Kidney (tissue), 22 donors: ENCODE measurements at places on chromosomes 13 and 19. TPM values are rescaled to one million over a fixed set of nuclear protein-coding genes. Genes with fewer than 3 reads are reported as not detected.
A peak's percentile ranks its signal among the peaks of the same experiment; 100 is the strongest.

MYH14 gene
- 81.4 TPM for total RNA-seq

CEACAM7 gene
- 0.16 TPM for total RNA-seq

WTIP gene
- total RNA-seq, result 22.3 TPM

ZNF626 gene
- 20.6 TPM for total RNA-seq

PDX1 gene
- total RNA-seq, result not detected

DCLK1 gene
- total RNA-seq, result 8.3 TPM

- no peak overlapping the region for H3K4me3 ChIP-seq
- DNase-seq, result no peak
- peaks cover 8% of the 10 kb centered on the region for H3K4me1 ChIP-seq
- H3K27ac ChIP-seq, result no peak overlapping the region
- H3K27me3 ChIP-seq, result no peaks in the 10 kb centered on the region
Measured at GRCh38 chr19:57807541-57807940, 7.2 kb downstream of the ZNF552 start.

DNA sequence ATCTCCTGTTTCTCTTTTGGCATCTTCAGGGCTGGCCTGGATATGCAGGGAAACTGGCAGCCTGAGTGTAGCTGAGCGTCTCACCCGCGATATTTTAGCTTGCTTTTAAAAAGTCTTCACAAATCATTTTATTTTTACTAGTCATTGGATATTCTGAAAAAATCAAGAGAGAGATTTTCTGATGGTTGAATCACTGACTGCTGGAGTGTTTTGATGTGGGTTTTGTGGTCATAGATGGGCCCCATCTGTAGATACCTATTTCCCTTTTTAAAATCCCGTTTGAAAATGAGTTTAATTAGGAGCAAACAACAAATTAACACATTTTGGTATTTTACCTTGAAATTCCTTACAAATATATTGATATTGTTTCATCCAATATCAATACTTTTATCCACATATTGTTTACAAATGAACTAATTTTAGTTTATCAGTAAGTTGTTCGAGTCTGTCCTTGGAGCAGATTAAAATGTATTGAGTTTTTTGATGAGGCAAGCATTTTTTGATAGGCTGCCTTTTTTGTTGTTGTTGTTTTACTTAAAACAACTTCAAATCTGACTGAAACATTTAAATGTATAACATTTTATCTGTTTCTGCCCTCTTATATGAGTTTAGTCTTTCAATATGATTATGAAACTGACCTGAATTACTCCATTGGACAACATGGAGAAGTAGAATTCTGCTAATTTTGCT is 21.5 kb upstream of the OXGR1 start:
- no peaks in the 10 kb centered on the region for H3K4me1 ChIP-seq
- H3K27ac ChIP-seq, result no peak overlapping the region
- DNase-seq, result no peak
- H3K36me3 ChIP-seq, result no peaks in the 10 kb centered on the region
- H3K4me3 ChIP-seq, result no peak overlapping the region
- no peaks in the 10 kb centered on the region for H3K27me3 ChIP-seq

- H3K4me1 ChIP-seq, result no peaks in the 10 kb centered on the region
- DNase-seq, result peak; percentile 87
- H3K27me3 ChIP-seq, result peaks cover 8% of the 10 kb centered on the region
- H3K36me3 ChIP-seq, result no peaks in the 10 kb centered on the region
- H3K27ac ChIP-seq, result no peak overlapping the region
Measured at GRCh38 chr13:57633141-57633949, 1.8 kb downstream of the PCDH17 start.

DNA sequence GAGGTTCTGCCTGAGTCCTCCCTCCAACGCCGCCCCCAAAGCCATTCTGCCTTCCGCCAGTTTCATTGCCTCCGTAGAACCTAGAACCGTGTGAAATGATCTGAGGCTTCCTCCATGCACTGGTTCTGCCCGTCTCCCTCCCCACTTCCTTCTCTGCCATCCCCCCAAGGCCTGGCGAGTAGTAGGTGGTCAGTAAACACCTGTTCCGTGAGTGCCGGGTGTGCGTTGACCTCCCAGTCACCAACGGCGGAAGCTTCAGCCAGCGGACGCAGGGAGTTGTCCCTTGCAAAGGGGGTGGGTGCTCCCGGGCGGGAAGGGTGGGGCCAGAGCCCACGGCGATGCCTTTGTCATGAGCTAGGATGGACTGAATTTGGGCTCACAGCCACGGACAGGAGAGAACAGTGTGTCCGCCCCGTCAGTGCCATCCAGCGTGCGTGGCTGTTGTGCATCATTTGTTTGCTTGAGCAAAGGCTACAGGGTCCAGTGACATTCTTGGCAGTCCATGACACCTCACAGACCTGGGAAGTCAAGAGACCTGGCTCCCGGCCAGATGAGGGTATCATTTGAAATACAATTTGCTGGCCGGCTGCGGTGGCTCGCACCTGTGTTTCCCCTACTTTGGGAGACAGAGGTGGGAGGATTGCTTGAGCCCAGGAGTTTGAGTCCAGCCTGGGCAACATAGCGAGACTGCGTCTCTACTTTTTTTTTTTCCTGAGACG is 43.1 kb downstream of the NFIC start:
- DNase-seq, result no peak
- no peaks in the 10 kb centered on the region for H3K36me3 ChIP-seq
- peaks cover 6% of the 10 kb centered on the region for H3K4me1 ChIP-seq
- peak overlapping the region; percentile 83 for H3K27ac ChIP-seq
- H3K4me3 ChIP-seq, result no peak overlapping the region
- H3K27me3 ChIP-seq, result no peaks in the 10 kb centered on the region

- H3K36me3 ChIP-seq, result no peaks in the 10 kb centered on the region
- H3K27me3 ChIP-seq, result no peaks in the 10 kb centered on the region
- H3K4me1 ChIP-seq, result peaks cover 55% of the 10 kb centered on the region
- DNase-seq, result no peak
- H3K4me3 ChIP-seq, result no peak overlapping the region
- H3K27ac ChIP-seq, result no peak overlapping the region
Measured at GRCh38 chr13:46572752-46573431, 19.9 kb downstream of the LRCH1 start.

GRCh38 chr13:28753208-28753892 is 34.6 kb upstream of the SLC46A3 start:
- no peak overlapping the region for H3K27ac ChIP-seq
- H3K36me3 ChIP-seq, result no peaks in the 10 kb centered on the region
- no peaks in the 10 kb centered on the region for H3K27me3 ChIP-seq
- H3K4me3 ChIP-seq, result no peak overlapping the region

DNA sequence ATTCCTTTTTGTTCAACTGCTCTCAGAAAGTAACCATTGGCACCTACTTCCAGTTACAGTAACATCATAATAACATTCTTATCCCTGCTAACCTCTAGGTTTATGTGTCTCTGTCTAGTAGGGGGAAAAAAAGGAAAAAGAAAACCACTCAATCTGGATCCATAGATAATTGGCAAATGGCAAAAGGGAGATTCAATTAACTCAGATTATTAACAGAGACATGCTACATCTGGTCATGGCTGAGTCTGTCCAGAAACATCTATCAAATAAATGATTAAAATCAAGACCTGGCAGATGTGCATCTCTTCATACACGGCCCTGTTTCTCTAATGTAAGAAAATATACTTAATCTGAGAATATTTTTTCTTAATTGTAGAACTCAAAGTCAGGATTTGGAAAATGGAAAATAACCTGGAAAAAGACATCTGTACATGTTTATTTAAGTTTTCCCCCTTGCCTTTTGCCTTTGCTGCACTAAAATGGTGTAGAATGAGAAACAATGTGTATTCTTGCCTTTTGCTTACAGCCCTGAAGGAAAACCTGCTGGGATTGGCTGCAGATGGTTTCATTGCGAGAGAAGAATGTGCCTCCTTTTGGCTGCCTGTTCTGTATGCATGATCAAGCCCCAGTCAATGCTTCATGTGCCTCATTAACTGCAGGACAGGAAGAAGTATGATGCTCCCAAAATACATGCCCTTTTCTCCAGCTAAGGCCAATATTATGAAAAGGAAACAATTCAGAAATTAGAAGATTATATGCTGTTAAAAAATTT is 921.6 kb upstream of the PCDH20 start:
- no peaks in the 10 kb centered on the region for H3K27me3 ChIP-seq
- DNase-seq, result peak; percentile 56
- no peak overlapping the region for H3K4me3 ChIP-seq
- H3K36me3 ChIP-seq, result no peaks in the 10 kb centered on the region
- no peaks in the 10 kb centered on the region for H3K4me1 ChIP-seq

GRCh38 chr13:50127726-50128291 is 112.6 kb downstream of the KCNRG start:
- peak overlapping the region; percentile 80 for H3K4me3 ChIP-seq
- peaks cover 42% of the 10 kb centered on the region for H3K27me3 ChIP-seq
- no peak overlapping the region for H3K27ac ChIP-seq
- H3K4me1 ChIP-seq, result peaks cover 19% of the 10 kb centered on the region
- DNase-seq, result peak; percentile 74
- no peaks in the 10 kb centered on the region for H3K36me3 ChIP-seq

- H3K27ac ChIP-seq, result peak overlapping the region; percentile 95
Measured at GRCh38 chr19:37507167-37507464, 377 bp downstream of the ZNF793 start.

- H3K27ac ChIP-seq, result no peak overlapping the region
- H3K4me3 ChIP-seq, result no peak overlapping the region
- H3K27me3 ChIP-seq, result peaks cover 26% of the 10 kb centered on the region
Measured at GRCh38 chr19:29529646-29530539, 4.1 kb downstream of the VSTM2B start.

DNA sequence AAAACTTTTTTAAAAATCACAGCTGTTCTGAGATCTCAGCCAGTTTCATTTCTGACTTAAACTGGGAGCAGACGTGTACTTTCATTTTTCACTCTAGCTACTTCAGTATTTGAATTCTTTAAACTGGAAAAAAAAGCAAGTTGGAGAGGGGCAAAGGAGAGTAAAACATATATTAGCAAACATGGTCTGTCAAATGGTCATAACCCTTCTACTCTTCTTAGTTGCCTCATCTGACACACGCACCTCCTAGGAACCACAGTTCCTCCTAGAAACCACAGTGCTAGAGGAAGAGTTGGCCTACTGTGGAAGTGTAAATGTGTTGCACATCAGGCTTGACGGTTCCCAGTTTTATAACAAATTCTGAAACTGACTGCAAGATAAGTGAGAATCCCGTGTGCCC is 47.2 kb downstream of the TM9SF2 start:
- H3K4me1 ChIP-seq, result no peaks in the 10 kb centered on the region
- H3K4me3 ChIP-seq, result no peak overlapping the region
- H3K27ac ChIP-seq, result no peak overlapping the region
- no peaks in the 10 kb centered on the region for H3K27me3 ChIP-seq
- DNase-seq, result no peak

GRCh38 chr19:41746593-41747227 is 8.6 kb upstream of the CEACAM6 start:
- H3K27ac ChIP-seq, result no peak overlapping the region
- H3K27me3 ChIP-seq, result peaks cover 5% of the 10 kb centered on the region
- DNase-seq, result no peak

DNA sequence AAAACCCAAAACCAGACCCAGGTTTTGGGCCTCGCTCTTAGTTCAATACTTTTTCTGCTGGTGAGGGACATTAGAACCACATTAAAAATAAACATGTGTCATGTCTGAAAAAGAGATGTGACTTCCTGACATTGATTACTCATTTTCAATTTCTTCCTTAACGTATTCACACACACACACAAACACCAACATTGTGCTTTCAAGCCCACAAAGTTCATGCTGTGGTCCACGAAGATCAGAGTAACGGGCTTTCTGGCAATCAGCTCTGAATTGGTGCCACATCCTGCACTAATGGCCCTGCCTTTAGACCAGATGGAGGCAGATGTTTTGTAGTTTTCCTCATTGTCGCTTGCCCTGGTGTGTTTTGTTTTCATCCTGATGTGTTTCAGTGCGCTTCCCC is 47.9 kb upstream of the POMP start:
- no peaks in the 10 kb centered on the region for H3K36me3 ChIP-seq
- no peaks in the 10 kb centered on the region for H3K27me3 ChIP-seq
- H3K27ac ChIP-seq, result no peak overlapping the region
- no peaks in the 10 kb centered on the region for H3K4me1 ChIP-seq
- H3K4me3 ChIP-seq, result no peak overlapping the region

- no peak overlapping the region for H3K27ac ChIP-seq
- H3K36me3 ChIP-seq, result no peaks in the 10 kb centered on the region
- H3K27me3 ChIP-seq, result no peaks in the 10 kb centered on the region
- H3K4me1 ChIP-seq, result peaks cover 4% of the 10 kb centered on the region
- no peak for DNase-seq
- H3K4me3 ChIP-seq, result peak overlapping the region; percentile 53
Measured at GRCh38 chr13:42272804-42273175, 838 bp downstream of the AKAP11 start.

- DNase-seq, result peak; percentile 93
- peak overlapping the region; percentile 7 for H3K27ac ChIP-seq
- H3K27me3 ChIP-seq, result no peaks in the 10 kb centered on the region
- H3K36me3 ChIP-seq, result no peaks in the 10 kb centered on the region
- H3K4me1 ChIP-seq, result peaks cover 13% of the 10 kb centered on the region
Measured at GRCh38 chr13:73765651-73766384, 368.4 kb downstream of the KLF12 start.

DNA sequence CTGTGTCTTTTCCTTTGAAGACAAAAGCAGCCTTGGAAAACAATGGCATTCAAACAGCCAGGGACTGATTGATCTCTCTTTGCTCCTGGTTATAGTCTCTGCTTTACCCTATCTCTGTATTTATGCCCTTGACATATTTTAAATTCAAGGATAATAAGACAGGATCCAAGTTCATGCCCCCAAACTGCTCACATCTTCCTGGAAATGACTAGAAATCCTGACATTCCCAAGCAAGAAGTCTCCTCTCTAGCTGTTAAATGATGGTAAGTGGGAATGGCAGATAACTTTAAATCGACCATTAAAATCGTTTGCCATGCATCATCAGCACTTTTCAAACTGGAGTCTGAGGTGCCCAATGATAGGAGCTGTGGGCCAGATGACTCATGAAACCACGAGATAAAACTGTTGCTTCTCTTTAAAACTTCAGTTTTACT is 435.6 kb downstream of the FOXO1 start:
- H3K27ac ChIP-seq, result no peak overlapping the region
- H3K36me3 ChIP-seq, result no peaks in the 10 kb centered on the region
- no peaks in the 10 kb centered on the region for H3K4me1 ChIP-seq
- H3K27me3 ChIP-seq, result no peaks in the 10 kb centered on the region
- no peak for DNase-seq

DNA sequence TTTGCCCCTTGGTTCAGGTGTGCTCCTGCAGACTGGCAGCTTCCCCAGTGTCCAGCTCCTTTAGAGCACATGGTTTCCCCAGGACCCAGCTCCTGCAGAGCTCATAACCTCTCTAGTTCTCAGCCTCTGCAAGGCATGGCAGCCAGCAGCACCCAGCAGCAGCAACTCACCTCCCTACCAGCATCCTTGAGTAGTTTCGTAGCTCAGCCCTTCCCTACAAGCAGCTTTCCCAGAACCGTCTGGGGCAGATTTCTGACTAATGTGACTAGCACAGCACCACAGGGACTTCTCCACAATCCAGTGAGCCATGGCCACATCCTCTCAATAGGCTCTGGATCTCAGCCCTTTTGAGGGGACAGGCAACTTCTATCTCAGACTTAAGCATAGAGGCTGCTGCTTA is 14.1 kb upstream of the METTL21C start:
- no peaks in the 10 kb centered on the region for H3K4me1 ChIP-seq
- H3K27me3 ChIP-seq, result no peaks in the 10 kb centered on the region
- no peaks in the 10 kb centered on the region for H3K36me3 ChIP-seq
- H3K27ac ChIP-seq, result no peak overlapping the region
- DNase-seq, result no peak
